ENCODE measurements at places on chromosomes 4 and X.

DNA sequence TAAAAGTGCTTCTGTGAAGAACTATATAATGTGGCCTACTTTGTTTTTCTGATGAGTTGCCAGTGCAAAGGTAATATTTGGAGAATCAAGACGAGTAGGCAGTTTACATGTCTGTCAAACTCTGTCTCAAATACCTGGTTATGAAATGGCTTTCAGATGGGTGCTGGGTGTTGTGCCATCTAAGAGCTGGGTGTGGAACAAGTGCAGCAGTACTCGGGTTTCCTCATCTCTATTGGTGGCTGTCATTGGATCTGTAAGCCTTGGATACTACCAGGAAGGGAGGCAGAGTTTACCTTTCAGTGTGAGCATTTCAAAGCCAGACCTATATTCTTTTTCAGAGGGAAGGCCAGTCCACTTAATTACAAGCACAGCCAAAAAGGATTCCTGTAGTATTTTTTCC is 37.2 kb downstream of the MTM1 start:
- no peak for DNase-seq

GRCh38 chr4:1010395-1011021 is 918 bp upstream of the FGFRL1 start:
- no peak for DNase-seq

- no peak for DNase-seq
Observed at GRCh38 chrX:109939498-109939897, 63.4 kb upstream of the TMEM164 start.

DNA sequence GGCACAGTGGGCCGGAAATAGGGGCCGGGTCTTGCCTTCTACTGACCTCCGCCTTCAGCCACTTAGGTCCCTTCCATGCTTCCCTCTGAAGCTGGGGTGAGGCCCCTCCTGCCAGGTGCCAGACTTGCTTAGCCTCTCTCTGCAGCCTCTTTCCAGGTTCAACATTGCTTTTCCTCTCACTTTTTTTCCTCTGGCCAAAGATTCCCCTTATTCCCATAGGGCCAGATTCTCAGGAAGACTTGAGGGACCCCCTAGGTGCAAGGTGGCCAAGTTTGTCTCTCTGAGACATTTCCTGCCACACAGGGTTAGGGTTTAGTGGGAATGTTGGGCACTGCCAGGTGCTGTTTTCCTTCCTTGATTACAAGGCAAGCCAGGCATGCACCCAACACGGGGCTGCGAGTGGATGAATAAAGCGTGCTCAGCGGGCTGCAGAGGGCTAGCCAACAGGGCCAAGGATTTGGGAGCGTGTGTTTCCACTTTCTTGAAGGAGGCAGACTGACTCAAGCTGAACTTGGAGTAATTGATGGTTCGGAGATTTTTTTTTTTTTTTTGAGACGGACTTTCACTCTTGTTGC is 7.6 kb upstream of the GJB1 start:
- DNase-seq = no peak

GRCh38 chrX:153845195-153845594 is 14.9 kb upstream of the PDZD4 start:
- DNase-seq = no peak

- DNase-seq = no peak
Observed at GRCh38 chrX:111041018-111041462, 55.0 kb upstream of the PAK3 start.

DNA sequence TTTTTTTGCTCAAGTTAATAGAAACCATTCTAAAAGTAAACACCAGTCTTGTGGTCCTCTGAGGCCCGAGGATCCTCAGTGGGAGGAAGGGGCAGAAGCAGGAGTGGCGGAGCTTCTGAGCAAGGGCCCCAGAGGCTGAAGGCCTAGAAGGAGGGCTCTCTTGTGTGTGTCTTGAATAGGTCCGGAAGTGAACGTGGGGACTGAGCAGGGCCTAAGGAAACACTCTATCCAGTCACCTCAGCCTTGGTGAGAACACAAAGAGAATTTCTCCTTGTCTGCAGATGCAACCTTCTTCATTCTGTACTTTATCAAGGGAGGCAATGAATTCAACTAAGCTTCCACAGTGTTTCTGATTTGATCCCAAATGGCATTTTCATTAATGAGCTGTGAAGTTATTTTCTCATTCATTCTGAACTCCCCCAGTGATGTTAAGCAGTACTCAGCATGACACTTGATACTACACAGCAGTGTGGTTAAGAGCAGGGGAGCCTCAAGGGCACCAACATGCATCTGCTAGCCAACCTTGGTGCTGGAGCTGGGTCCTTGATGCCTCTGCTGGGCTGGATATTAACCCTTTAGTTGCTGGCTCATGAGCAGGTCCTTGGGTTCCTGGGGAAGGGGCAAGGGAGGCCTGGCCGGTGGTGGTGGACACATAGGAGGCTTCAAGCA is 64.7 kb downstream of the RBM47 start:
- DNase-seq = no peak

DNA sequence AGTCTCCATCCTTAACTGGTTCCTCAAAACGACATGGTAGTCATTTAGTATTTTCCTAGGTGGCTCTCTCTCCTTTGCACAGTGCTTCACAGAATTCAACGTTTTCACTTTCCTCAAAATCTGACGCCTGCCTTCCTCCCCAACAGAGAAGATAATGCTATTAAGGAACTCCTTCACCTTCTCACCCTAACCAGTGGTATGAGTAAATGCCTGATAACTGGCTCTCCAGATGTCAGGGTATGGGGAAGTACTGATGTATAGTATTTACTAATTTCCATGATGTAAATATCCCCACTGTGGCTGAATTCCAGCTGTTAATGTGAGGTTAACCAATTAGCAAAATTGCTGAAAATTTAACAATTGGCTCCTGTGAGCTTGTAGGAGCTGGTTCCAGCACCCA is 28.8 kb upstream of the NSUN7 start:
- no peak for DNase-seq

DNA sequence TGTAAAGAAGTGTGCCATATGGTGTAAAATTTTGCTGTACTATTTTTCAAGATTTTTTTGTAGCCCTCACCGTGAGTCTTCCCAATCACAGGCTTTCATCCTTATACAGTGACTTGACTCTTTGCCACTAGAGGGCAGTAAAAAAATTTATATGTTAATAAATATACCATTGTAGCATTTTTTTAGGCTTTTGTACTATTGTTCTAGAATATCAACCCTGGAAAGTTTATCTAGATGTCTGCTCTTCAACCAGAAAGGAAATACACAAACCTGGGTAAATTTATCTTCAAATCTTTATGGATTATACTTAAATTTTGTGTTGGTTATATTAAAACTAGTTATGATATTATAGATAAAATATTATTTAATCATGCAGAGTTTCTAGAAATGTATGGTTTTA is 235.3 kb downstream of the TENM3 start:
- DNase-seq = peak; percentile 32
